ENCODE measurements at places on chromosomes 16 and 17. TPM values are rescaled to one million over a fixed set of nuclear protein-coding genes. Genes with fewer than 3 reads are reported as not detected.

KRT36 gene
- total RNA-seq, result not detected

SKA2 gene
- total RNA-seq, result 107 TPM

EVI2B gene
- 0.07 TPM for total RNA-seq

CD300E gene
- not detected for total RNA-seq

KRT34 gene
- 0.10 TPM for total RNA-seq

NRN1L gene
- 1.9 TPM for total RNA-seq

PYY gene
- not detected for total RNA-seq

SRL gene
- not detected for total RNA-seq

JPH3 gene
- total RNA-seq, result 0.72 TPM

TBC1D3E gene
- not detected for total RNA-seq

PNMT gene
- not detected for total RNA-seq

DNASE1L2 gene
- total RNA-seq, result 1.6 TPM

EFNB3 gene
- total RNA-seq, result 0.14 TPM

PDP2 gene
- 10.5 TPM for total RNA-seq

DBNDD1 gene
- 5.0 TPM for total RNA-seq

DNAI2 gene
- total RNA-seq, result not detected

GNG13 gene
- not detected for total RNA-seq

KCNH6 gene
- not detected for total RNA-seq

TEKT1 gene
- not detected for total RNA-seq

KRT27 gene
- not detected for total RNA-seq
